ENCODE measurements at places on chromosomes 7 and 10.

DNA sequence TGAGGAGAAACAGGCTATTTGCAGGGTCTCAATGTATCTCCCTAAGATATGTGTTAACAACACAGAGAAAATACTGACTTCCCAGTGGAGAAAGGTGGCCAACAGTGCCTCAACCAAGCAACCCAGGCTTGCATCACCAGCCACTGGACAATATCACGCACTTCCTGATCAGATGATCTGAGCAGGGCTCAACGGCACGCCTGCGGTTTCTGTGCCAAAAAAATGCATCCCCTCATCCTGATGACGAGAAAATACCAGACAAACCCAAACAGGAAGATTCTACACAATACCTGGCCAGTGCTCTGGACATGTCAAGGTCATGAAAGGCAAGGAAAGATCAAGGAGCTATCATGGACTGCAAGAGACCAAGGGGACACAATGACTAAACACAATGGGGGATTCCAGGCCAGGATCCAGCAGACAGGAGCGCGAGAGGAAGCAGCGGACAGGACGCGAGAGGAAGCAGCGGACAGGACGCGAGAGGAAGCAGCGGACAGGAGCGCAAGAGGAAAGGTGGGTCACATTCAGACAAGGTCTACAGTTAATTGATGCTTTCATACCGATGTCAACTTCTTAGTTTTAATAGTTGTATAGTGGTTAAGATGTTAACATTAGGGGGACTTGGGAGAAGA lies 51.1 kb downstream of the GNA12 start:
- DNase-seq: no peak

DNA sequence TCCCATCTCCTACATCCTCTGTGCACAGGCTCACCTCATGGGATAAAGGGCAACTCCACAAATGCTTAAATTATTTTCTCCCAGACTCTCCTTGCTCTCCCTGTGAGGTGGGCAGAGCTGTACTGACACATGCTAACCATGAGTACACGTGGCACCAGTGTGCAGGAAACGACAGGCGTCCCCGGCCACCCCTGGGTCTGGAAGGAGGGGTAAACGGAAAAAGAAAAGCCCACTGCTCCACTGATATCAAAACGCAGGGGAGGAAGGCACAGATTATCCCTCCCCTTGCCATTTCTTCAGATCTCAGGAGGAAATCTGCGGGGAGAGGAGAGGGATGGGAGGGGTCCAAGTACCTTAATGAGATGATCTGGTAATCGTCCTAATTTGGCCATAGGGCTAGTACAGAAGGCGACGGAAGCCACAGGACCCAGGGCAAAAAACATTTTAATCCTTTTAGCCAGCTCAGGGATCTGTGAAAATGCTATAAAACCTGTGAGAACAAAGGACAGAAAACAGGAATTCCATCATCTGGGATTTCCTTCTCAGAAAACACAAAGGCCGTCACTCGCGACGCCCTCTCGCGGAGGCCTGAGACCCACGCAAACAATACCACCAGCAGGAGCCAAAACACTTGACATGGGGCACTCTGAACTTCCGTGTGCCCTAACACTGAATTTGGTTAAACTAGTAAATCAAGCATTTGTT lies 17.8 kb upstream of the CH25H start:
- DNase-seq: no peak

- DNase-seq: no peak
These were observed 30.6 kb upstream of the TUBB8 start for GRCh38 chr10:79532-80215.

- DNase-seq: no peak
These were observed 134.3 kb downstream of the DOCK4 start for GRCh38 chr7:112071856-112072255.

DNA sequence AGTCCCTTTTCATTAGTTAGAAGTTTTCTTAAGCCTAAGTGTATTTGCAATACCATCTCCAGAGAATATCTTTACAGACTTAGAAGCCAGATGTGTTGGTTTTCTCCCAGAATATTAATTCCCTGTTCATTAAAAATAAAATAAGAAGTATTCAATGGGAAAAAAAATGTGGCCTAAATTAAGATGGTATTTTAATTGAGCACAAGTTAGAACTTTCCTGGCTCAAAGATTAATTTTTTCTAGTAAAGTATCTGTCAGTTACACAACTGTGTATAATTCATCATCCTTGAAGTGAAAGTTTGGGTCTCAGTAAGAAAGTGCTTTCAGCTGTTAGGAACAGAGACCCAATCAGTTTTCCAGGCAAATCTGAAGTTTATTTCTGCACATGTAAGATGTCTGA lies 1179.5 kb upstream of the C7orf33 start:
- DNase-seq: no peak

GRCh38 chr10:73529089-73529832 lies 33.4 kb upstream of the PPP3CB start:
- peak; percentile 65 for DNase-seq

GRCh38 chr10:5561704-5562645 lies 37.2 kb downstream of the CALML3 start:
- DNase-seq: no peak

All from NCI-H774 (cell line).